ENCODE measurements at places on chromosomes 16 and 17. TPM values are rescaled to one million over a fixed set of nuclear protein-coding genes. Genes with fewer than 3 reads are reported as not detected.

Gene BIRC5
- under 0.01 TPM for total RNA-seq

- DNase-seq, result no peak
- no peaks in the 10 kb centered on the region for H3K4me1 ChIP-seq
- H3K27me3 ChIP-seq, result no peaks in the 10 kb centered on the region
- no peak overlapping the region for H3K4me3 ChIP-seq
- no peak overlapping the region for H3K27ac ChIP-seq
These were observed 7.5 kb downstream of the CFAP97D1 start for GRCh38 chr17:43787728-43788127.

- H3K27ac ChIP-seq, result peak within 1 kb of the TSS; percentile 94
- peaks cover 86% of the 10 kb centered on the region for H3K4me1 ChIP-seq
- no peaks in the 10 kb centered on the region for H3K27me3 ChIP-seq
- no peak for DNase-seq
- H3K36me3 ChIP-seq, result no peaks in the 10 kb centered on the region
- peak within 1 kb of the TSS; percentile 91 for H3K4me3 ChIP-seq
These were observed at the start of gene GIT1 for GRCh38 chr17:29589524-29590410. TSS of gene GIT1 (minus strand) at chr17:29589648. CDS start at chr17:29589378, 270 bp downstream.

GRCh38 chr17:76138234-76138895 lies 2.7 kb downstream of the FOXJ1 start:
- peaks cover 25% of the 10 kb centered on the region for H3K4me1 ChIP-seq
- H3K27me3 ChIP-seq, result peaks cover 78% of the 10 kb centered on the region
- no peak overlapping the region for H3K27ac ChIP-seq

DNA sequence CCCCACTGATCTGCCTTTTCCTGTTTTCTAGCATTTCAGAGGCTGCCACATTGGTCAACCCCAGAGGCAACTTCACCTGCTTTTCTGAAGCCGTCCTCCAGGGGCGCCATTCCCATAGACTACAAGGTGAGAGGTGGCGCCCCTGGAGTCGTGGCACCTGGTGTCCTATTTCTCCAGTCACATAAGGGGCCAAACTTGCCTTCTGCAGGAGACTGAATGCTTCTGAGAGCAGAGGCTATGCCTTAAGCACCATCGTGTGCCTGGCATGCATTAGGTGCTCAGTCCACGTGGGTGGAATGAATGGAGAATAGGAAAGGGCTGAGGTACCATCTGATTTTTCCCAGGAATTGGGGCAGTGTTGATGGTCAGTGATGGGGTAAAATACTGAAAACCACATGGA lies 164.8 kb downstream of the HAPSTR1 start:
- H3K27me3 ChIP-seq, result no peaks in the 10 kb centered on the region
- no peak for DNase-seq
- H3K4me3 ChIP-seq, result no peak overlapping the region
- no peak overlapping the region for H3K27ac ChIP-seq

Gene MSRB1
- 55.6 TPM for total RNA-seq
